ENCODE measurements at places on chromosomes 1 and 21.
A peak's percentile ranks its signal among the peaks of the same experiment; 100 is the strongest.

DNA sequence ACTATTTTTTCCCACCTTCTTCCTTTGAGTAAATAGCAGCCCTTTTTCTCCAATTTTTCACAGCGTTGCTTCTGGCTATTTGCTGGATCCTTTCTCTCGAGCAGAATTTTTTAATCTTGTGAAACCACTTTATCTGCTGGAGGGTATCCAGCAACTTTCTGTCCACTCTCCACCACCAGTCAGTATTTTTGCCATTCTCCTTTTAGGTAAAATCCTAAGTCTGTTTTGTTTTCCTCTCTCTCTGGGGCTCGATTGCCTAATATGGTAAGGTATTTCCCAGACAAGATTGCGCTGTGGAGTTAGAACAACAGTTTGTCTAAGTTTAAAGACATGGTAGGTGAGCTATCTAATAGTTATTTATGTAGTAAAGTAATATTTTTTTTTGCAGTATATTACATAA, 156.9 kb downstream of the PPP1R12B start:
- no peak for DNase-seq

GRCh38 chr1:187909382-187909781, 1080.6 kb downstream of the PLA2G4A start:
- DNase-seq: no peak

DNA sequence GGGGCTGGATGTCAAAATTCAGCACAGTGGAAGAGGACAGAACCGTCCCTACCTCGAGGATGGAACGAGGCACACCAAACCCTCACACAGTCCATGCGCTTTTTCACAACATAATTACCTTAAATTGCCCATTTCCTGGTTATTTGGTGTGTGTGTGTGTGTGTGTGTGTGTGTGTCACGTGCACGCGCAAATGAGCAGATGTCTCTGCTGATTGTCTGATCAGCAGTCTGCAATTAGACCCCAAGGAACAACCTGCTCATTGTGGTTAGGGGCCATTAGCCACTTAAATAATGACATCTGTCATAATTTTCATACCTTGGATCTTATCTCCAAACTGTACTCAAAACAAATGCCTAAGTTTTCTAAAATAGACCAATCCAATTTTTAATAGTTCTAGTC, 23.2 kb downstream of the AVPR1B start:
- DNase-seq: no peak

GRCh38 chr1:40140211-40140973, 20.8 kb upstream of the RLF start:
- no peak for DNase-seq

GRCh38 chr1:40706626-40707025, 15.1 kb downstream of the NFYC start:
- no peak for DNase-seq

- DNase-seq: no peak
Observed at GRCh38 chr1:214044438-214045214, 56.9 kb downstream of the PROX1 start.

- DNase-seq: no peak
Observed at GRCh38 chr1:64478594-64479470, 8.9 kb downstream of the CACHD1 start.

DNA sequence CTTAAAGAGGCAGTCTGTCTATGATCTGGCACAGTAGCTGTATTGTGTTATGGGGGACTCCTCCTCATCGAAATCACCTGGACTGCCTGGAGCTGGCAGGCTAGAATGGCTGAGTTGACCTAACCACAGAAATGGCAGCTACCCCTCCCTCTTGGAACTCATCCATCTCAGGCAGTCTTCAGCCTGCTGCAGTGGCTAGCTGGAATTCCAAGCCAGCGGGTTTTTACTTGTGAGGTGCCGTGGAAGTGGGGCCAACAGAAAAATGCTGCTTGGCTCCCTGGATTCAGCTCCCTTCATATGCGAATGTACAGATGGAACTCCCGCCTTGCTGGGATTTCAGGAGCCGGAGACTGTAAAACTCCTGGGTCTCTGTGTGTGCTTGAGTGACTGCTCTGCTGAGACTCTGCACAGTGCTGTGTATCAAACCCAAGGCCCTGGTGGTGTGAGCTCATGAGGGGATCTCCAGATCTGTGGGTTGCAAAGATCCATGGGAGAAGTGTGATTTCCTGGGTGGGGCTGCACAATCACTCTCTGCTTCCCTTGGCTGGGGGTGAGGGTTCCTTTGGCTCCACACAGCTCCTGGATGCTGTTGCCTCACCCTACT, 316.9 kb downstream of the CTH start:
- DNase-seq: no peak

DNA sequence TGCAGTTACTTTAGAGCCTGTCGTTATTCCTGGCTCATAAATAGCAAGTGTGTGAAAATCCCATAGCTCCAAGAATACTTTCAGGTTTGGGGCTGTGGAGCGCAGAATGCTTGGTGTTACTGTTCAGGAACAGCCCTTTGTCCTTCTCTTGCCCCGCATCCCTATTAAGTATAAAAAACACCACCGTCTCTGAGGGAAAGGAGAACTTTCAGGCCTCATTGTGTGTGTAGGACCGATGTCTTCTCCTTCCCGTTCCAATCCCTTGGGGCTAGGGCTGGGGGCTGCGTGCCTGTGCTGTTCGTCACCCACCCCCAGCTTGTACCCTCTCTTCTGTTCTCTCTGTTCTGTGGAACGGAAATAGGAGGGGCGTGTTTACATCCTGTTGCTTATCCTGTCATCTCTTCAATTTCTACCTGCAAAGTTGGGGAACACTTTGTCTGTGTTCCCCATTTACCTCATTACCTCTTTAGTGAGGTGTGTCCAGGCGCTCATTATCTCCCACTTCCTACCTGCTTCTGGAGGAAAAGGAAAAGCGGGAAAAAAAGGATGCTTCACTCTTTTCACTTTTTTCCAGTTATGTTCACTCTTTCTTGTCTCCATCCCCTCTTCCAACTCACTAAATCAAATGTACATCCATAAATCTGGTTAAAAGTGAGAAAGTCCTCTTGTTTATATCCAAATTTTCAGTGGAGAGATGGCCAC, 788 bp upstream of the TXNIP start:
- peak; percentile 81 for DNase-seq

DNA sequence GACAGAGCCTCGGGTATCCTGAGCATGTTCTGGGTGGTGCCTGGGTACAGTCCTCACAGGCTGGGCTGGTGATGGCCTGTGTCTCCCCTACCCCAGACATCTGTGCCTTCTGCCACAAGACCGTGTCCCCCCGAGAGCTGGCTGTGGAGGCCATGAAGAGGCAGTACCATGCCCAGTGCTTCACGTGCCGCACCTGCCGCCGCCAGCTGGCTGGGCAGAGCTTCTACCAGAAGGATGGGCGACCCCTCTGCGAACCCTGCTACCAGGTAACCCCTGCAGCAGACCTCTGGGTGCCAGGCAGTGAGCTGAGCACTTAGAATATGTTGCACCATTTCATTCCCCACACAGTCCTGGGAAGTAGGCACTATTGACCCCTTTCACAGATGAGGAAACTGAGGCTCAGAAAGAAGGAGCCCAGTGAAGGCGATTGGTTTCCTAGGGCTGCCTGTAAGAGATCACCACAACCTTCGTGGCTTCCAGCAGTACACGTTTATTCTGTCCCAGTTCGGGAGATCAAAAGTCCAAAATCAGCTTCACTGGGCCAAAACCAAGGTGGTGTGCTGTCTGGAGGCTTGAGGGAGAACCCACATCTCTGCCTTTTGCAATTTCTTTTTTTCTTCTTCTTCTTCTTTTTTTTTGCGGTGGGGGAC, 11.8 kb downstream of the FBLIM1 start:
- no peak for DNase-seq

DNA sequence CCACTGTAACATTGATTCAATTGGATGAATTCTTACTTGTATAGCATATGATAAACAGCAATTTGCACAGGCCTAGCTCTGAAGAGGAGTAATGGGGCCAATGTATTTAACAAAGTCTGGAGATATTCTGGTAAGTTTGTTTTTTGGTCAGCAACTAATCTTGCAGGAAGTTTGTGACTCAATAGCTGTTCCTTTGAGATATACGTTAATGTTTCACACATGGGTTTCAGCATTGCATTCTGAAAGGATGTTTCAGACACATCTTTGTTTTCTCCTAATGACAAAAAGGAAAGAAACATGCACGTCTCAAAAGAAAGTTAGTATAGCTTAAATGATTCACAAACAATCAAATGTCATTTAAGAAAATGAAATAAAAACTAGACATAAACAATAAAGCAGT, 49.0 kb downstream of the LTN1 start:
- DNase-seq: no peak

DNA sequence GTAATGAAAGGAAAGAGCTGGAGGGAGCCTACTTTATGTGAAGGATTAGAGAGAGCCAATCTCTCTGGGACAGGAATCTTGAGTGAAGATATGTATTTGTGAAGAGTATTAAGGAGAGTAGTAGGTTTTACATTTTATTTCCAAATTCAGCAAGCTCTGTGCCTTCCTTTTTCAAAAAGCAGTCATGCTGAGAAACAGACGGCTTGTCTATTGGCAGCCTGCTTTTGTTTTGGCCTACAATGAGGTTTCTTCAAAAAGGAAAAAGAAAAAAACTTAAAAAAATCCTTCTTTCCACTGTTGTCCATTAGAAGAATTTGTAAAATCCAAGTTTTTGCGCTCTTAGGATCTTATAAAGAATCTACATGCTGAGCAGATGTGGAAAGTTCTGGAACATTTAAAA, 103.6 kb upstream of the PTGFR start:
- DNase-seq: no peak

- no peak for DNase-seq
Observed at GRCh38 chr21:36163750-36164741, 7.4 kb downstream of the DOP1B start.

DNA sequence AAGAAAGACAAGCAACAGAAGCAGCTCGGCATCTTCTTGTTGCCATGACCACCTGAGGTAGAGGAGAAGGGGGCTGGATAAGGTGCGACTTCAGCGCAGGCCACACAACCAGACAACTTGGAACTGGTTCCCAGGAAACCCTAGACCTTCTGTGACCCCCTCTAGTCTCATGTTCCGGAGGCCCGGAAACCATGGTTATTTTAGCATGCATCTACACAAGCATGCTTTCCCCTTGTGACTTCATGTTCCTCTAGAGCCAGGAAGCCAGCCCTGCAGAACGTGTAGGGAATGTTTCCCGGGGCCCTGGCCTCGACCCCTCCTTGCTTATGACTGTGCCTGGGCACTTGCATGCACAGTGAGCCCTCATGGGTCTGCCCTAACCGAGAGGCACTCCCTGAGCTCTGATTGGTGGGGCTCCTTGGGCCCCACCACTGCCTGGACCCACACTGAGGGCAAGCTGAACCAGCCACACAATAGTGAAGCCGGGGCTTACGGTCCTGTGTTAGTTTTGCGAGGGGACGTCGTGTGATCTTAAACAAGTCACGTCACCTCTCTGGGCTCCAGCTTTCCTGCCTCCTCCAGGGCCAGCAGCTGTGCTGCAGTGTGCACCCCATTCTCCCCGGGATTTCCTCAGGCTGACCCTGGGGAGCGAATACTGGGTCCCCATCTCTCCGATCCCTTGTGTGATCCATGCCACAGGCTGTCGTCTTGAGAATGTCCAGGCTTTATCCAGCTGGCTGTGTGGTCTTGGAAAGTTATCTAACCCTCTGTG, 12.0 kb upstream of the MX2 start:
- no peak for DNase-seq

DNA sequence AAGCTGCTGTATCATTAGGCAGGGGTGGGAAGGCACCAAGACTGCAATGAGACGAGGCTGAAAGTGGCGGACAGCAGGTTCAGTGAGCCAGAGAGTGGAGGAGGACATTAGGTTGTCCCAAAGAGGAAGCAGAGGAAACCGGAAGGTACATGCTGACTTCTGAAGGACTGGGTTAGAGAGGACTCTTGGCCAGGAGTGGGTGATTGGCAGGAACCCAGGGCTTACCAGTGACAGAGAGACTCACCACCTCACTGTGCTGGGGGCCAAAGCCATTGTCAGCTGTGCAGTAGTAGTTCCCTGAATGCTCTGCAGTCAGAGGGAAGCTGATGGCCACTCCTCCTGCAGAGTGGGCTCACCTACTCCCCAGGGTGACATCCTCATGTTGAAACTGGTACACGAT, 41.9 kb upstream of the FCRL4 start:
- DNase-seq: no peak

GRCh38 chr1:150210706-150211105, 25.2 kb downstream of the ANP32E start:
- no peak for DNase-seq

GRCh38 chr1:243270097-243270864, 14.4 kb downstream of the SDCCAG8 start:
- DNase-seq: no peak

DNA sequence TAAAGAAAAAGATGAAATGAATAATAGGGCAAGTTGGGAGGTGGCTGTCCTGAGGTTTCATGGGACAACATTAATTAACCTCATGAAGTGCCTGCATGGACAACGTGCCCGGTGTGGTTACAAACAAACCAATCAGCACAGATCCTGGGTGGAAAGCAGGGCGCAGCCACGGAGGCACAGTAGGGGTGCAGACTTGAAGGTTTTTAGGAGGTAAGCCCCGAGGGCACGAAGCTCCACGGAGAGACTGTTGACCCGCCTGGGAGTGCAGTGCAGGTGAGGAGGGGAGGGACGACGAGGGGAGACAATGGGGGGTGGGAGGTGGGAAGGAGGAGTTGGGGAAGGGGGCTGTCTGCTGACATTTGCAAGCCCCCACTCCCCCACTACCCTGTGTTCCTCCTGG, 2.3 kb upstream of the RIPK4 start:
- no peak for DNase-seq

GRCh38 chr1:2289607-2290006, 61.5 kb downstream of the SKI start:
- no peak for DNase-seq

DNA sequence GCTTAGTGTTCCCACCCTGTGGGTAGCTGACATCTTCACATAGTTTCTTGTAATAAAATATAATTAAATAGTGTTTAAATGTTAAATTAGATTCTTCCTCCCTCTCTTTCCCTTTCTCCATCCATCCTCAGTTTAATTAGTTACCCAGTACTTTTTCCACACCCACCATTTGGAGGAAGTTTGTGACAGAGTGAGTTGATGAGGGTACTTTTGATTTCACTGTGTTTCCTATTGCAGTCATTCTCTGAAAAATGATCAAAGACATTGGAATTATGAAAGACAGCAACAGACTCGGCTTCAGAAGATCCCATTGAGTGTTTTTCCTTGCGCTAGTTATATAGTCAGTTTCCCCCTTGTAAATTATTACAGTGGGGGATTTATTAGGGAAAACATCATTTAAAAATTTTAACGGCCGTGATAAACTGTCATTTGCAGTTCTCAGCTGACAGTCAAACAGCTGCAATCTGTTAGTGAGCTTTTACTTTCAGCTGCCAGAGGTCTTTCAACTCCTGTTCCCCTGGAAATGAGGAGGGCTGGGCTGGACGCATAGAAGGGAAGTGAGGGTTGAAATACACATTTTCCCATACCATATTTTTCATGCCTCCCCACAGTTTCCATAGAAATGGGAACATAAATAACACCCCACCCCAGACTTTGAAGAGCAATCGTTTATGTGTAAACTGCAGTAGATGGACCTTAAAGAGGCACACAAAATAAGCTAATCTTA, 61.3 kb upstream of the CACYBP start:
- DNase-seq: no peak

GRCh38 chr1:66925558-66925910, 744 bp downstream of the MIER1 start:
- DNase-seq: no peak

Data from CD8-positive, alpha-beta T cell (primary cell).